Sciatic nerve (tissue), 2 donors: ENCODE measurements at places on chromosomes 7 and 10. TPM values are rescaled to one million over a fixed set of nuclear protein-coding genes. Genes with fewer than 3 reads are reported as not detected.

GCK gene
- total RNA-seq, result 1.9 TPM

SRRT gene
- total RNA-seq, result 114 TPM

KCNK18 gene
- not detected for total RNA-seq

KLF14 gene
- 1.1 TPM for total RNA-seq

- DNase-seq, result no peak
Measured at GRCh38 chr7:103811290-103811689, 178.2 kb downstream of the RELN start.

- no peak for DNase-seq
Measured at GRCh38 chr7:2808891-2809665, 35.0 kb downstream of the GNA12 start.

HOGA1 gene
- total RNA-seq, result 4.1 TPM

- DNase-seq, result no peak
Measured at GRCh38 chr10:12321641-12322040, 27.7 kb upstream of the CAMK1D start.

CCZ1 gene
- total RNA-seq, result 74.7 TPM

GRCh38 chr10:33509231-33509831, 174.9 kb upstream of the NRP1 start:
- DNase-seq, result no peak

DNA sequence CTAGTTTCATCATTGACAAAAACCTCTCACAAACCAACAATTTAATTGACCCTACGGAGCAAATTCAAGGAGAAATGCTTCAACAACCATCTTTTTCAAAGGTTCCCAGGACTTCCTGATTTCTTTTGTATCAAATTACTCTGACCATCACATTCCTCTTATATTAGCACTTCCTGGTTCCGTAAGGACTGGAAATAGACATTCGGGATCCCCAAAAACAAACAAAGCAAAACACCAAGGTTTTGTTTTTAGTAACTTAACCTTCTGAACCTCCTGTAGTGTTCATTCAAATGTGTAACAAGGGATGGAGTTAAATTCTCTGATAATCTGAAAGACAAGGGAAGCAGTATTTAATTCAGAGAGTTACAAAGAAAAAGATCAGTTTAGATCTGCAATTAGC, 387.6 kb upstream of the NRP1 start:
- no peak for DNase-seq

- DNase-seq, result no peak
Measured at GRCh38 chr7:66016131-66016461, 34.1 kb upstream of the GUSB start.

DNA sequence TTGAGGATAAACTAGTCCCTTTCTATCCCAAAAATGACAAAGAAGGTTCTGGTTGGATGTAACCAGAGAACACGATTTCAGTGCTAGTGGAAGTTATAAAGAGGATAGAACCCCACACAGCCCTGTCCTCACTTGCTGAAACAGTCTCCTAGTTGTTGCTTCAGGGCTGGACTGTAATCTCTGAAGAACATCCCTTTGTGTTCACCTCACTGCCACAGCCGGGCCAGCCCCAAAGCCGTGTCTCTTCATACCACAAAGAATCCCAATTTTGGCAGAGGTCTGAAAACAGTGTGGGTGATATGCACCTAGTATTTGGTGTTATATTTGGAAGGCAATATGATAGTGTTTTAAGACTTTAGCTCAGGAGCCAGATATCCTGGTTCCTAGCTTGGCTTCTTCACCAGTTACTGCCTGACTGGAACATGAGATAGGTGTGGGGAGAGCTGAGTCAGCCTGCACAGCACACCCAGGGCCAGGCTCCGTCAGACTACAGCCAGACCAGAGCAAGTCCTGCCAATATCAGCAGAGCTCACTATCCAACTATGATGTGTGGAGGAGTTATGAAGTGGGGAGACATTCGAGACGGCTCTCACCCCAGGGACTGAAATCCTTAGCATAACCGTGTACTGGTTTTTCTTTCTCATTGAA, 21.2 kb downstream of the CYP3A4 start:
- peak; percentile 63 for DNase-seq

DNA sequence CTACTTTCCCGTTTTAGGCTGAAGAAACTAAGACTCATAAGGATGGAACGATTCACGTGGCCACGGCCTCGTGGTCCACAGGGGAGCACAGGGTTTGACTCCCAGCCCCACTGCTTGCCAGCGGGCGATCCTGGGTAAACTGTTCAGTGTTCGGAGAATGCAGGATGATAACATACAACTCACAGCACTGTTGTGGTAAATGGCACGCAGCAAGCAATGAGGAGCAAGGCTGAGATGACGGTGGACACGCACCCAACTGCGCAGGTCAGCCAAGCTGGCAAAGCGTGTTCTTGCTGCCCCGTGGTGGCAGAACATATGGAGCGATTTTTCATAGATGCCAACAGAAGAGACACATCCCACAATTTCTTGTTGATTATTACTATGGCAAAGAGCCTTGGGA, 272.7 kb downstream of the DNAJB6 start:
- peak; percentile 35 for DNase-seq

CALHM1 gene
- not detected for total RNA-seq

DNA sequence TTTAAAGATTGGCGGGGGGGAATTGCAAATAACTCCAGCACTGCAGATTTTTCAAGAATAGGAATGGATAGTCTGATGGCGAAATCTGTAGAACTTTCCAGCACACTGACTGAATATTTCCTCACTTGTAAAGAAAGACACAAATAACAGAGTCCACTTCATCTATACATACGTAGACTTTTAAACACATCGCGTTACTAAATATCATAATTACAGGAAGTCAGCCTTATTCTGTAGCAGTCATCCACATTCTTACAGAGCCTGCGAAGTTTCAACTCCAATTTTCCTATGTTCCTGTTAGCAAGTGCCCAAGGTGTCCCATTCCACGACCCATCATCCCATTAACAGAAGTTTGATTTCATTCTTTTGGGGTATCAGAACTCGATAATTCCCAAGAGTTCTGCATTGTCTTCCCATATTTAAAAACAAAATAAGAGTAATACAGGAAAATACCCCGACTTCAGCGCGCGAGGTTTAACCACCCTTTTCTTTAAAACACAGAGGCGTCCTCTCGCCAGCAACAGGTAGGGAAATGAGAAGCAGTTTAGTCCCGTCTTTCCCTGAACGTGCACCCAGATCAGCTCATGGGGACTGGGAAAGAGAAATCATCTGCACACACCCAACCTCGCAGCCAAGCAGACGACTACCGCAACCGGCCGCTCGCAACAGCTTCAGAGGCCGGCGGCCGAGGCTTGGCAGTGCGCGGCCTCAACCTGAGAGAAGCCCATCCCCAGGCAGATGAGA, 880 bp downstream of the HERC4 start:
- no peak for DNase-seq

CARD11 gene
- total RNA-seq, result 3.9 TPM
